ENCODE measurements at places on chromosomes 13 and 19.

DNA sequence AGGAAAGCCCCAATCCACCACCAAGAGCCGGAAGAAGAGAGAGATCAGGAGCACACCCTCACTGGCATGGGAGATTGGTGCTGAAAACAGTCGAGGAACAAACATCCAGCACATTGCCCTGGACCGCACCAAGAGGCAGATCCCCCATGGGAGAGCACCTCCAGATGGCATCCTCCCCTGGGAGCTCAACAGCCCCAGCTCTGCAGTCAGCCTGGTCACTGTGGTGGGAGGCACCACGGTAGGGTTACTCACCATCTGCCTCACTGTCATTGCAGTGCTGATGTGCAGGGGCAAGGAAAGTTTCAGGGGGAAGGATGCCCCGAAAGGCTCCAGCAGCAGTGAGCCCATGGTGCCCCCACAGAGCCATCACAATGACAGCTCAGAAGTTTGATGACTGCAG is 110.2 kb downstream of the STOML3 start:
- no peak for DNase-seq

DNA sequence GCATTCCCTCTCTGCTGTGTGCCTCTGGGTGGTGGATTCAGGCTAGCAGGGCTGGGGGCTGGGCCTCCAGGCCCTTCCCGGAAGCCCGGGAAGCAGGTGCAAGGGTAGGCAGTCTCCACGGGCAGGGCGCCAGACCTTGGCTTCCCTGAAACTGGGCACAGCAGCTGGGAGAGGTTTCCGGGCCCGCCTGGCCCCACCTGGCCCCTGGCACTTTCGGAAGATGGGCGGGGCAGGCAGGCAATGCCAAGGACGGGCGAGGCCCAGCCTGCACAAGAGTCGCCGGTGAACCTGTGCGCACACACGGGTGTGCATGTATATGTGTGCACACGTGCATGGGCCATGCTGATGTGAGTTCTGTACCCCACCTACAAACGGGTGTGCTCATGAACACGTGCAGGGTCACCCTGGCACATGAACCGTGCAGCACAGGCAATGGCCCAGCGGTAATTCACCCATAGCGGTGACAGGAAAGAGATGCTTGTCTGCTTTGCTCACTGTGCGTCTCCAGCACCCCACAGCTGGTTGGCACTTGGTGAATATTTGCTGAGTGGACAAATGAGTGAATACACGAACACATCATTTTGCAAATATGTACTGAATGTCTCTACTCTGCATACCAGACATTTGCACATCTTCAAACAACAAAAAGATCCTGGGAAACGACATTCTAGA is 15.3 kb downstream of the GADD45B start:
- DNase-seq, result no peak

- no peak for DNase-seq
Measured at GRCh38 chr13:94342436-94343242, 136.8 kb downstream of the DCT start.

- DNase-seq, result no peak
Measured at GRCh38 chr13:51518827-51519226, 65.4 kb upstream of the WDFY2 start.

- no peak for DNase-seq
Measured at GRCh38 chr13:77836423-77836822, 82.2 kb downstream of the EDNRB start.

DNA sequence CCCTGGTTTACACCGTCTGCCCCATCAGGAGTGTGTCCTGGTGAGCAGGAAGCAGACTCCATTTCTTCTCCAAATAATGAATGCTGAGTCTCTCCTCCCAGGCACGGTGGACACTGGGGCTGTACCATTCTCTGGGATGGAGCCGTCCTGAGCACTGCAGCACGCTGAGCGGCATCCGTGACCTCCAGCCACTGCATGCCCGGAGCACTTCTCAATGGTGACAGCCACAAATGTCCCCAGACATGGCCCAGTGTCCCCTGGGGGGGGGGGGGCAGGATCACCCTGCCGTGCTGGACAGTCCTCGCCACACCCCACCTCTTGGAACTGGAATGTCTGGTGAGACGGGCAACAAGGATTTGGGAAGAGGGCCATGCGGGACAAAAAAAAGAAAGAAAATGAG is 37.4 kb downstream of the GNG7 start:
- no peak for DNase-seq

DNA sequence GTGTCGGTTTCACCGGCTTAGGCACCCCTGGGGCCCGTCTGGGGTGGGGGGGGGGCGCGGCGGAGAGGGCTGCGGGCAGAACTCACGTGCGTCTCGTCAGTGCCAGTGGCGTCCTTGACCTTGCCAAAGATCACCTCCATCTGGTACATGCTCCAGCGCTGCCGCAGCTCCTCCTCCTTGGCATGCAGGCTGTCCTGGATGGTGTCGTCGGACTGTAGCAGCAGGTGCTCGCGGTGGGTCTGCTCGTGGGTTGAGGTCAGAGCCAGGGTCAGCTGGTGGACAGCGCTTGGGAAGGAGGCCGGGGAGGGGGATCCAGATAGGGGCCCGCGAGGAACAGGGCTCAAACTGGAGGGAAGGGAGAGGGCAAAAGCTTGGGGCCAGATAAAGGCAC is 4.7 kb upstream of the RGL3 start:
- DNase-seq, result no peak

DNA sequence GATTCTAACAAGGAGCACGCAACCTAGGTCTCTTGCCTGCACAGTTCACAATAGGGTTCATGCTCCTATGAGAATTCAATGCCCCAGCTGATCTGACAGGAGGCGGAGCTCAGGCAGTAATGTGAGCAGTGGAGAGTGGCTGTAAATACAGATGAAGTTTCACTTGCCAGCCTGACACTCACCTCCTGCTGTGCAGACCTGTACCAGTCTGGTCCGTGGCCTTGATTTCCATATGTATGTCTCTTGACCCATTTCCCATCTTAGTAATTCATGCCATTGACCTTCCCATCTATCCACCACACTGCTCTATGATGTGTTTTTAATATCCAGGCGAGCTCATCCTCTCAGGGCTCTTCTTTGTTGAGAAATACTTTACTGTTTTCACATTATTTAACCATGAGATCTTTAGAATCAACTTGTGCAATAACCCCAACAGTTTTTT is 95.2 kb downstream of the LRCH1 start:
- no peak for DNase-seq

GRCh38 chr19:49042177-49042576 is 1.5 kb upstream of the CGB5 start:
- no peak for DNase-seq

GRCh38 chr13:86409466-86410241 is 610.4 kb upstream of the SLITRK6 start:
- DNase-seq, result no peak

DNA sequence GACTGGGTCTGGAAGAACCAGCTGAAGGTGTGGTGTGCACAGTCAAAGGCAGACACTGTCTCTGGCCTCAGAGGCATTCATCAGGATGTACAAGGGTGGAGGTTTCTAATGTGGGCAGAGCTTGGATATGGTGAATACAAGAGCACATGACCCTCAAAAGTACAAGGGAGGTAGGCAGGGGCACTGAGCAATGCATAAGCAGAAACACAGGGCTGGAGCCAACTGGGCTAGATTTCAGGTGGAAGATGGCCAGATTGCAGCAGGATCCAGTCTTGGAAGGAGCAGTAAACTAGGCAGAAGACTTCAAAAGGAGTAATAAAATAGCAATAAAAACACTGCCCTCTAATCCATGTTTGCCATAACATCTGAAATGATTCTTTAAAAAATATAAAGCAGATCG is 417.1 kb downstream of the OLFM4 start:
- peak; percentile 3 for DNase-seq

- no peak for DNase-seq
Measured at GRCh38 chr13:39341251-39341650, 261.7 kb downstream of the LHFPL6 start.

- DNase-seq, result no peak
Measured at GRCh38 chr13:47481536-47481935, 519.5 kb downstream of the SUCLA2 start.

DNA sequence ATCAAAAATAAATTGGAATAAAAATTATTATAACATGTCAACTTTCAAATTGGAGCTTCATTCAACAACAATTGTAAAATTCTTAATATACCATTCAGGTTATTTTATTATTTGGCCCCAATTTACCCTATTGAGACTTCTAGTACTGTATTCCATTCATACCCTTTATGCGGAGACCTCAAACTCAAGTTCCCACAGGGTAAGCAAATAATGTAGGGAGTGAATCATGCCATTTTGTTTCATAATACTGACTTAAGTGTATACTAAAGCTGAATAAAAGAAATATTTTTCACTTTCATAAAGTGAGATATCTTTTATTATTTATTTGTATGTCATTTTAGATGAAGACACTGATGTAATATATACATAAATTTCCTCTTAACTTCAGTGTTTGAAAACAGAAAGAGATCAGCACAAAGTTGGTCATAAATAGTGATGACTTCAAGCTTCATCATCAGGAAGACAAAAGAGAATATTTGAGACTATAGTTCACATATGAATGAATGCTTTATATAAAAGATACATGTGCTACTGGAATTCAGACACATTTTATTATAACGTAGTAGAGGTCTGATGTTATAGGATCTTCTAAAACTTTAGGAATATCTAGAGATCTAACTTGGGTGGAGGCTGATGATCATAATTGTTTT is 894.4 kb upstream of the PCDH9 start:
- DNase-seq, result no peak

DNA sequence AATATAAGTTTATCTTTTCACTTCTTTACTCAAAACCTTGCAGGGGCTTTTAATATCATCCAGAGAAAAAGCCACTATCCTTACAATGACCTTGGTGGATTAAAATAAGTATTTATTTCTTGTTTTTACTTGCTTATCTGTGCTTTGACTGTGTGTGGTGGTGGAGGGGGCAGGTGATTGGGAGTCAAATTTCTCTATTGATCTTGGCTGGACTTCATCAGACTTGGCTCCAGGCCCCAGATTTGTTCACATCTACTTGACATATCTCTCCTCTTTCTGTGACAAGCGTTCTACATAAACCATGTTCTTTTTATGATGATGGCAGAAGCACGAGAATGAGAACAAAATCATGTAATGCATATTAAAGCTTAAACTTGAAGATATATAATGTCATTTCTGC is 670.8 kb downstream of the PCDH17 start:
- no peak for DNase-seq

DNA sequence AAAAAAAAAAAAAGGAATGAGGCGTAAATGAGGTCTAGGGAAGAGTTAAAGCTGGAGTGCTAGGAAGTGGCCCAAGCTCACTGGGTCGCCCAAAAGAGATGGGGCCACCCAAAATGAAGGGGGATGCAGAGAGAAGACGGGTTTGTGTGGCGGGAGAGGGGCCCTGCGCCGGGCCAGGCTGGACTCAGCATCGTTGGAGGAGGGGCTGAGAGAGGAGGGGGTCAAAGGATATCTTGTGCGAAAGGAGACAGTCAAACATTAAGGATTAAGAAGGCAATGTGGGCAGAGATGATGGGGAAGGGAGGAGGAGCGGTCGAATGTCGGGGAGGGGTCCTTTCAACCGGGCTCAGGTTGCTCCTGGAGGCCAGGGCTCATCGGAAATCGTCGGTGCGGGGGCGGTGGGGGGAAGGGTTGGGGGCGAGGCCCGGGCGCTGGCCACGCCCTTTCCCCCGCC is 825 bp upstream of the CARM1 start:
- no peak for DNase-seq

DNA sequence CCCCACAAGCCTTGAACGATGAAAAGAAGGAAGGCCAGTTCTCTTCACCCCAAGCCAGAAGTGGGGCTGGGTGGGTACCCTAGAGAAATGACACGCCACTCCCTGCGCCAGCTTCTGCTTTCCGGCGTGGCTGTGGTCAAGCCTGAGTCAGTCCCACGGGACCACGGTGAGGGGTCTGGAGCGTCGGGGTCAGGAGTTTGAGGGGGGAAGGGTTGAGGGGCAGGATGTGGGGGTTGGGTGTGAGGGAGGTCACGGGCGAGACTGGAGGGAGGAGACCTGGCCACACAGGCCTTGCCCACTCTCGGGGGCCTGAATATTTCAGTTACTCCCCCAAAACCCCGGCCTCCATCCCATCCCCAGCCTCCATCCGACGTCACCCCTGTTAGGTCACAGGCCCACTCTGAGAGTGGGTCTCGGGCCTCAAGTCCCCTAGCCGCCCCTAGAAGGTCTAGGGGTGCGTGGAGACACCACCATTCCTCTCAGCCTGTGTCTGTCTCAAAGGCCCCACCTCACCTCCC is 500 bp upstream of the IFI30 start:
- DNase-seq, result no peak

- DNase-seq, result no peak
Measured at GRCh38 chr13:79803989-79804388, 323.0 kb downstream of the NDFIP2 start.

GRCh38 chr19:47230054-47230920 is 712 bp downstream of the BBC3 start:
- DNase-seq, result no peak

GRCh38 chr19:7870571-7871436 is 3.4 kb downstream of the PRR36 start:
- no peak for DNase-seq

- no peak for DNase-seq
Measured at GRCh38 chr19:6457958-6458694, 1.5 kb downstream of the SLC25A23 start.

GRCh38 chr13:28045861-28046260 is 54.5 kb downstream of the FLT3 start:
- DNase-seq, result no peak

DNA sequence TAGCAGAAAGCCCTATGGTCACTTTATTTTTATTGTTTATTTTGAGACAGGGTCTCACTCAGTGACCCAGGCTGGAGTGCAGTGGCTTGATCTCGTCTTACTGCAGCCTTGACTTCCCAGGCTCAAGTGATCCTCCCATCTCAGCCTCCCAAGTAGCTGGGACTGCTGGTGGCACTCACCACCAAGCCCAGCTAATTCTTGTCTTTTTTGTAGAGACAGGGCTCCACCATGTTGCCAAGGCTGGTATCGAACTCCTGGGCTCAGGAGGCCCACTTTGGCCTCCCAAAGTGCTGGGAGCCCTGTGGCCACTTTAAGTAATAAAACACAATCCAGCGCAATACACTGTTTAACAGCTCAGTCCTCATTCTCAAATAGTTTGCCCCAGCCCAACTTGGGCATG is 69.3 kb downstream of the NUFIP1 start:
- DNase-seq, result no peak

GRCh38 chr19:16445238-16446107 is 26.3 kb downstream of the EPS15L1 start:
- DNase-seq, result no peak

GRCh38 chr13:20344836-20345490 is 112.8 kb upstream of the GJB6 start:
- no peak for DNase-seq

GRCh38 chr13:28964803-28965202 is 144.7 kb downstream of the MTUS2 start:
- DNase-seq, result no peak
